ENCODE measurements at places on chromosomes 5 and 9. TPM values are rescaled to one million over a fixed set of nuclear protein-coding genes. Genes with fewer than 3 reads are reported as not detected.
A peak's percentile ranks its signal among the peaks of the same experiment; 100 is the strongest.

DNA sequence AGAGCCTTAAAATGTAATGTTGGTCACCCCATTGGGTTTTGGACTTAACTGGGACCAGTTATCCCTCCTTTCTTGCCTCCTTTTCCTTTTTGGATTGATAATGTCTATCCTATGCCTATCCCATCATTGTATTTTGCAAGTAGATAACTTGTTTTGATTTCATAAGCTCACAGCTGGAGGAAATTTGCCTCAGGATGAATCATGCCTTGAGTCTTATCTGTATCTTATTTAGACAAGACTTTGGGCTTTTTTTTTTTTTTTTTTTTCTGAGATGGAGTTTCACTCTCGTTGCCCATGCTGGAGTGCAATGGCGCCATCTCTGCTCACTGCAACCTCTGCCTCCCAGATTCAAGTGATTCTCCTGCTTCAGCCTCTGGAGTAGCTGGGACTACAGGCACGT lies 443.3 kb downstream of the DNAH5 start:
- DNase-seq, result no peak

DNA sequence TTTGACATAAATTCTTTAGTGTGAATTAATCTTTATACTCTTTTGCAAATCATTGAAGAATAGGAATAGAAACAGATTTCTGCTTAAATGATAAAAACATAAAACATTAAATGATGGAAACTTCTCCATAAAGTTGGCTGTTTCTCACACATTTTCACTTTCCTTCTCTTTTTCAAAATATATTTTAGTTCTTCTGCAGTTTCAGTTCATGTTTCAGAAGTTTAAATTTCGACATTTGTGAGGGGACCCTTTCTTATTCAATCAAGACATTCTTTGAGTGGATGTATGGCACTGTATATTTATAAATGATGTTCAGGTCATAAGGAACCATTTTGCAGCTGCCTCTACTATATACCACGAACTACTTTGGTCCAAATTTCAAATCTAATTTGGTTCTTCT lies 34.6 kb downstream of the TNFAIP8 start:
- no peak for DNase-seq

- DNase-seq, result peak; percentile 85
Observed at GRCh38 chr5:132263548-132264261, 6.2 kb downstream of the PDLIM4 start.

DNA sequence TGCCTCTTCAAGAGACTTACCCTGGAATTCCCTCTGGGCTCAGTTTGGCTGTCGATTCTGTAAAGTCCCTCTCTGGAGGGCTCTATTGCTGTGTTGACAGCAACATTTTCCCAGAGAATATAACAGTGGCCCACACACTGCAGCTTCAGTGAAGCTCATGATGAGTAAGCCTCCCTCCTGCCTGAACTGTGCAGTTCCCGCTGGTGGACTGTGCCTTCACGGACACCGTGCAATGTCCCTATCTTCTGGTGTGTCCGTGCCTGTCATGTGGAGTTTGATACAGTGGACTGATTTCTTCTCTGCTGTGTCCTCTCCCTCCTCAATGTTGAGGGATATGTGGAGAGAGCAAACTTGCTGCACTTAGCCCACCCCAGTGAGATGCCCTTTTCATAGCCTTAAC lies 109.0 kb downstream of the NTRK2 start:
- DNase-seq, result no peak

DNA sequence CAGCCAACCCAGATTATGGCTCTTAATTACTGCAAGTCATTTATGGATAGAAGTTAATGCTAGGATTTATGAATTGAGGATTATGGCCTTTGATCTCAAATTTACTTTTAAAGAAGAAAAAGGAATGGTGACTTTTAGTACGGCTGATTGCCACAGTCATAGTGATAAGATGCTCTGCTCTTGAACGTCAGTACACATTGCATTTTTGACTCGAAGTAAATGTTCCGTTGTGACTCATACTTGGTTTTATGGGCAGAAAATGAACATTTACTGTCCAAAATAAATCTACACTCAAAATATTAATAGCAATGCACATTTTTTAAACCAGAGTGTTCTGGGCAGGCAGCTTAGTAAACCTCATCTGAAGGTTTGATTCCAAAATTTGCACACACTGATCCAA lies 830 bp downstream of the ADAMTSL1 start:
- DNase-seq, result peak; percentile 59

GRCh38 chr5:166377756-166378155 lies 1913.7 kb upstream of the WWC1 start:
- no peak for DNase-seq

GRCh38 chr5:119304439-119305211 lies 51.2 kb upstream of the TNFAIP8 start:
- DNase-seq, result no peak

- no peak for DNase-seq
Observed at GRCh38 chr5:69030358-69031062, 63.3 kb upstream of the SLC30A5 start.

- DNase-seq, result no peak
Observed at GRCh38 chr9:18109675-18110074, 364.3 kb upstream of the ADAMTSL1 start.

DNA sequence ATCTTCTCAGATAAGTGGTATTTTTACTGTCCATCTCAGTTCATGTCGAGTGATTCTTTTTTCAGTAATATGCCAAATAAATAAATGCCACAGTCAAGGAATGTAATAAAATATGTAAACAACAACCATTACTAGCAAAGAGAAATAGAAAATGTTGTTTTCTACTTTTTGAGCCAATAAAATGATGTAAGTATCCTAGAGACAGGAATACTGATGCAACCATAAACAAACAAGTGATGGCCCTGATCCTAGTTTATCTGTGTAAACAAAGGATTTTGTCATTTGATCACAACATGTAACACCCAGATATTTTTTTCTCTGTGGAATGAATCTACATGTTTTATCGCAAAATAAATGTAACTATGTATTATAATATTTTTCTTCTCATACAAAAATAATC lies 1852.8 kb downstream of the EFNA5 start:
- no peak for DNase-seq

- DNase-seq, result no peak
Observed at GRCh38 chr9:38673399-38674193, 46.3 kb downstream of the FAM240B start.

- peak; percentile 27 for DNase-seq
Observed at GRCh38 chr5:78647351-78647818, 1.2 kb downstream of the LHFPL2 start.

DNA sequence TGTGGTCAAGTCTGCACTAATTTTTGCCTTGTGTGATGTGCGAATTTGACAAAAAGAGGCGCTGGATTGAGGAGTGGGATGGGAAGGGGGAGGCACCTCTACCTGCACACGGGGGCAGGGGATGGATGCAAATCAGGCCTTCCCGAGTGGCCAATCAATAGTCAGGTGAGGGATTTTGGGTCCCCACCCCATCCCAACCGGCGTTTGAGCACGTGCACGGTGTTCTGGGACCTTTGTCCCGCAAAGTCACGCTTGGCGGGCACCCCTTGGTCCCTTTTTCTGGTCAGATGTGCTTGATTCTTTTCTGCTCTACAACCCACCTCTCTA lies 685 bp upstream of the ADAMTS19 start:
- DNase-seq, result no peak

DNA sequence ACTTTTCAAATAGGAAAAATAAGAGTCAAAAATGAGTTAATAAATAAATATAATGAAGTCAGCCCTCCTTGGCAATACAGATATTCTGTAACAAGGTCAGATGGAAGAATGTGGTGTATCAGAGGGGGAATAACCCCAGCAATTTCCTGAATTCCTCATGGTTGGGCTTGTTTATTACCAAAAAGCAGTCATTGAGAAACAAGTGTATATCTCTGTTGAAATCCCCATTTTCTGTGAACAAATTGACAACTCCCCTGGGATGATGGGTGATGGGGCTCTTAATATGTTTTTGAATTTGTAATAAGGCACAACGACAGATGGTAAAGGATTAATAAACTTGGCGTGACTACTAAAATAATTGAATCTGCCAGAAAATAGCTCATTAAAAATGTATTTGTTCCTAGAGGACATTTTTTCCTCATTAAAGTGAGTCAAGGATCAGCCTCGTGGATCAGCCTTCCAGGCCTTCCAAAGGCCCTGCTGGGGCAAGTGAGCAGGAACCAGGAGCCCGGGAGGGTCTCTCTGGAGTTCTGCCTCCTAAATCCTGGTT lies 34.2 kb downstream of the THBS4 start:
- no peak for DNase-seq

DNA sequence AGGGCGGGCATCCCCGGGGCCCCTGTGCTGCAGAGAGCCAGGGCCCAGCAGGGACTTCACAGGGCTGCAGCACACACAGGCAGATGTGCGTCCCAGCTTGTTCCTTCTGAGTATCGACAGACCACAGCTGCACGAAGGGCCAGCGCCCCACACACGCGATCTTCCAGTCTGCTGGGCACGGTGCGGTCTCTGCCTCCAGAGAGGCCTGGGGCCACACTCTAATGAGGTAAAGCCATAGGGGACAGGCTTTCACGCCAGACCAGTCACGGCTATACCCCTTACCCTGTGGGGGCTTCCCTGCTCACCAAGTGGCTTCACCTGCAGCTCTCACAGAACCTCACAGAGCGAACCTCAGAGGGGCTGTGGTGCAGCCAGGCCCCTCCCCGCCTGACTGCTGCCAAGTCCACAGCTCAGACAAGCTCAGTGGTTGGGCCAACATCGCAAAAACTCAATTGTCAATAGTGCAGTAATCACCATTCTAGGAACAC lies 82.2 kb downstream of the SHB start:
- DNase-seq, result no peak

GRCh38 chr5:119746984-119747383 lies 117.6 kb downstream of the FAM170A start:
- DNase-seq, result no peak

GRCh38 chr9:36744678-36745077 lies 172.0 kb downstream of the MELK start:
- DNase-seq, result peak; percentile 3

DNA sequence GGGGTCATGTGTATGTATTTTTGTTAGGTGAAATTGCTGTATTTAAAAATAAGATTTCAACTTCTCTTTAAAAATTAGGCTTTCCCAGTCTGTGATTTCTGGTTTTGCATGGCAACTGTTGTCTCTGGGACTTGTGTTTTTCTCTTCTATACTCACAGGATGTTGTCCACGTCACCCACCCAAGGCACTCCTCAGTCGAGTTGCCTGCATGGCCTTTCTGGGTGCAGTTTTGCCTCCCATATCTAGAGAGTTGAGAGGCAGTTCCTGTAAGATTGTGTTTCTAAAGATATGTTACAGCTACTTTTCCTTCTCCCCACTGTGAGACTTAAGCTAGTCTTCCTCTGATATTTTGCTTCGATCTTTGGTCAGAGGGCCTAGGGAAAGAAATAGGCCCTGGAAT lies 2.3 kb upstream of the ASPN start:
- no peak for DNase-seq

The PCDHGB6 gene
- 1.1 TPM for total RNA-seq

The ROR2 gene
- 0.07 TPM for total RNA-seq

The INSL4 gene
- total RNA-seq, result not detected

The HRCT1 gene
- 4.5 TPM for total RNA-seq

The PCDHA1 gene
- total RNA-seq, result 0.09 TPM

The ECM2 gene
- total RNA-seq, result 0.14 TPM

The GDNF gene
- total RNA-seq, result 1.7 TPM

The FOXD4L5 gene
- total RNA-seq, result 0.07 TPM

The SLC34A3 gene
- not detected for total RNA-seq

The CFAP77 gene
- total RNA-seq, result not detected

The AQP3 gene
- total RNA-seq, result 0.38 TPM

The EQTN gene
- not detected for total RNA-seq

The ELOVL7 gene
- total RNA-seq, result not detected

Data from HFFc6 (cell line).